NCI-H146 (cell line): ENCODE measurements at places on chromosomes 2 and 18.

DNA sequence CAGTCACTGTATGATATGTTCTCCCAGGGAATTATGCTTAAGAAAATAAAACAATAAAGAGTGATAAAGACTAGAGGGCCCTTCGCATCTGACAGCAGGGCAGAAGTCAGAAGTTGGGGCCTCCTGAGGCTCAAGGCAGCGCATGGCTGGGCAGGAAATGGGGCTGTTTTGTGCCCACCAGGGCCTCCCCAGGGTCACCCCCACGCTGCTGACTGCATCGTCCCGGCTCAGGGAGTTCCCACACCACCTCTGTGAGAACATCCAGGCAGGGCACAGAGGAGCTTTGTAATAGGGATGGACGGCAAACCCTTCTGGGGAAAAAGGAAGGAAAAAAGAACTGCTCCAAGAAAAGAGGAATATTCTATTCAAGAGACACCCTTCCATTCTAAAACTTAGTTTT, 41.2 kb downstream of the PAX3 start:
- DNase-seq: no peak

- peak; percentile 51 for DNase-seq
Observed at GRCh38 chr2:69309351-69310110, 77.5 kb downstream of the GFPT1 start.

DNA sequence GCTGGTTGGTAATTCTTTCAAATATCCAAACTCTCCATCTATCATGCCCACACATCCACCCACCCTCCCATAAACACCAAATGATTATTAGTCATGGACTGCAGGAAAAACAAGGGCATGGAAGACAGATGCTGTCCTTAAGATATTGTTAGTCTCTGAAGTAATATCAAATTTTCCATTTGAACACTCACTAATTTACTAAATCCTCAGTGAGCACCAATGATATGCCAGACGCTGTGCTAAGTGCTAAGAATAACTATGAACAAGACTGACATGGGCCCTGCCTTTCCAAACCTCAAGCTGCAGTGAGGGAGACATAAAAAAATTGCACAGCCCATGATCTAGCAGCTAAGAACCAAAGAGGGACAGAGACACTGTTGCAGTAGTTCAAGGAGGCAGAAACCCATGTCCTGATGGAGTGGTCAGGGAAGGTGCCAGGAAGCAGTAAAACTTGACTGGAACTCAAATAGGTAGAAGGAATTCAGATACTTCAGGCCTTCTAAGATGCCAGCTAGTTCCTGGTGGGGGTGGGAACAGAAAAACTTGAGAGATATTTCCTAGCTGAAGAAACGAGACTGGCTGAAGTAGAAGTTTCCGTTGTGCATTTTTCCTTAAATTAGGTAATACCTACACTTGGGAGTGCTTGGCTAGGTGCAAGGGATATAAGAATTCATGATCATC, 182.1 kb downstream of the OSR1 start:
- DNase-seq: no peak

GRCh38 chr2:68487773-68488355, 20.5 kb downstream of the APLF start:
- no peak for DNase-seq

DNA sequence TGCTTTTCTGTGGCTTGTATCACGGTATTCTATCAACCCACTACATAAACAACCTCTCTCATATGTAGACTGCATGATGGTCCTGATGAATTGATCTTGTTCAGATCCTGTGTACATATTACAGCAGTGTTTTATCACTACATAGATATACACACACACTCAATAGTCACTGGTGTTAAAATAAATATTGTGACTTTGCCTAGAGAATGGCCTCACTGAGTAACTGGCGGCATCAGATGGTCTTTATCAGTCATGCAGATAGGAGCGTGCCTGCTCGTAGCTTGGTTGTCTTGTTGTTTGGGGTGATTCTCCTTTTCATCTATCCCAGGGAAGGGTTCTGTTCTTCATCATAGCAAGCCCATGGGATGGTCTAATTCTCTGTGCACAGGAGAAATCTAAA, 18.4 kb upstream of the CTAGE1 start:
- no peak for DNase-seq

DNA sequence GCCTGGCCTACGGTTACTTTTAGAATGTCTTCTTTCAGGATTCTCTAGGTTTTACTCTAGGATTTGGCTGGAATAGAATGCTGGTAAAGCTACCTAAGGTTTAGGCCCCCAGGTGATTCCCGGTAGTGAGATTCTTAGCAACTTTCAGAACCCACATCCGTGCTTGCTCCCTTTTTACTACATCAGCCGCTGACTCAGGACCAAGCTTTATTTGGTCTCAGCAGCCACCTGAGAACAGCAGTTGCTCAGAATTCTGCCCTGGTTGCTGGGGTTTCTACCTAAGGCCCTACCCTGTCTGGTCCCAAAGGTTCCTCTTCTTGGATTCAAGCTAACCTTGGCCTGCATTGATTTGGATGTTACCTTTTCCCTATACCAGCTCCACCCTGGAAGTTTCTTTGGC, 36.1 kb upstream of the NDUFV2 start:
- no peak for DNase-seq

- no peak for DNase-seq
Observed at GRCh38 chr2:73250872-73251846, 17.1 kb downstream of the CCT7 start.

- DNase-seq: no peak
Observed at GRCh38 chr2:134261398-134262131, 7.7 kb downstream of the MGAT5 start.

DNA sequence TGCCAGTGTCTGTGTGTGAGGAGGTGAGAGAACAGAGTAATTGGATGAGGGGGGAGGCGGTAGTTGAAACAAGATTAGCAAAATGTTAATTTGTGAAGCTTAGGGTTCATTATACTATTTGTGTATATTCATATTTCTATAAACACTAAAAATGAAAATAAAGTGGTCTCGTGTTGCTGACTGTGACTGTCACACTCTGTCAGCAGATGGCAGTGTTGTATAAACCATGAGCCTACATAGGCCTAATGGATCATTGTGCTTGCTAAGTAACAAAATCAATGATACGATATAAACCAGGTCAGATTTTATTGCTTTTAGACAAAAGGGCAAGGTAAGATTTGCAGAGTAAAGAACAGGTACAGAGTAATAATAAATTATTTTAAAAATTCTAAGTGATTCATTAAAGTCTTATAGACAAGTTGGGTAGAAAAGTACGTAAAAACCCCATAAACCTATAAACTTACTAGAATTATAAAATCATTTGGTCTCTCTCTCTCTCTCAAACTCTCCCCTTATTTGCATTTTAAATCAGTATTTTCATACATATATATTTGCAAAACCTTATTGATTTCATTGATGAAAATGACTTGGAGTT, 182.7 kb downstream of the RPIA start:
- peak; percentile 40 for DNase-seq

DNA sequence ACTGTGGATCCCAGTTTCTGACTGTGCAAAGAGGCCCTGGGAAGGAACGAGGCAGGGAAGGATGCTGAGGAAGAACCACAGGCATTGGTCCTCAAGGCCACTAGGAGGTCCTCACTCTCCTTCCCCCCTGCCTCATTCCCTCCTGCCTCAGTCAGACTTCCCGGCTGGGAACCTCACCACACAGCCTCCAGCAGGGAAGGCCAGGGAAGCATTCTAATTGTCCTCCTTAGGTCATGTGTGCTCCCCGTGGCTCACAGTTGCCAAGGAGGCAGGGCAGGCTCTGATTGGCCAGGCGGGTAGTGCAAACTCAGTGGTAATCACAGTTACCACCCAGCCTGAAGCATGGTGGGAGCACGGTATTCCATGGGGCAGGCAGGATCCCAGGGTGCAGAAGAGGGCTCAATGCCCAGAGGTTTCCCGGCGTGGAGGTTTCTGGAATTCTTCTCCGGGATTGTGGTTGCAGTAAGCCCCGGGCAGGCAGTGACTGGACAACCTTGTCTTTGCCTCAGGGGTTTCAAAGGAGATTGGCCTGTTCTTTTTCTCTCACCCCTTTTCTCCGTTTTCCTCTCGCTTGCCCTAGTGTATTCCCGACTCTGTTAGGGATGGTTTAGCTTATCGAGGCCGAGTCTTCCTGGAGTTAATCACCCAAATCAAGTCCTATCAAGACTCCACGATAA, 27.1 kb downstream of the FER1L5 start:
- DNase-seq: no peak

- peak; percentile 69 for DNase-seq
Observed at GRCh38 chr2:130720528-130720927, 8.3 kb upstream of the GPR148 start.

DNA sequence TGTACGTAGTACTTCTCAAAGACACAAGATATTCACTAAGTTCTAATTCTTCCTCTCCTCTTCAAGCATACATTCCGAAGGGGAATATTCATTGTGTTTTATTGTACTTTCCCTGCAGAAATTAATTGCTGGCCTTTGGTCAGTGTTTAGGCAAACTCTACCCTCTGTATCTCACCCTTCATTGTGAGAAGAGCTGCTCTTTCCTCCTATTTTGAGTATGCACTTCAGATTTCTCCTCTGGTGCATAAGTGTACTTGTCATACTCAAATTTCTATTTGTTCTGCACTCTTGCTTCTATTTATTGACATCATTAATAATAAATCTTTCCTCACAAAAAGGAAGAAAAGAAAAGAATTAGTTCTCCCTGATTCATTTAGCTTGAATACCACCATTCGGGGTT, 485.4 kb upstream of the SLC8A1 start:
- no peak for DNase-seq

- DNase-seq: no peak
Observed at GRCh38 chr2:106537047-106537446, 49.9 kb downstream of the CD8B2 start.

DNA sequence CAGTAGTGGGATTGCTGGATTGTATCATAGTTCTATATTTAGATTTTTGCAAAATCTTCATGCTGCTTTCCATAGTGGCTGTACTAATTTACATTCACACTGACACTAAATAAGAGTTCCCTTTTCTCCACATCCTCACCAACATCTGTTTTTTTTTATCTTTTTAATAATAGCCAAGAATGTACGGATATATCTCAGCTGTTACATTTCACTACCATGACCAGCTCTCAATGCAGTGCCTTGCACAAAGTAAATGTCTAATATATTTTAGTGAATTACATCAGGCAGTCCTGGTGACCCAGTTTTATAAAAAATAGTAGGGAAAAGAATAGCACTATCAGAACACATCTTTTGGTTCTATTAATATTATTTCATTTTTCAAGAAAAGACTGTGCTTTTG, 161.8 kb downstream of the LNPK start:
- DNase-seq: no peak

GRCh38 chr2:190792956-190793888, 87.4 kb upstream of the GLS start:
- DNase-seq: peak; percentile 1

DNA sequence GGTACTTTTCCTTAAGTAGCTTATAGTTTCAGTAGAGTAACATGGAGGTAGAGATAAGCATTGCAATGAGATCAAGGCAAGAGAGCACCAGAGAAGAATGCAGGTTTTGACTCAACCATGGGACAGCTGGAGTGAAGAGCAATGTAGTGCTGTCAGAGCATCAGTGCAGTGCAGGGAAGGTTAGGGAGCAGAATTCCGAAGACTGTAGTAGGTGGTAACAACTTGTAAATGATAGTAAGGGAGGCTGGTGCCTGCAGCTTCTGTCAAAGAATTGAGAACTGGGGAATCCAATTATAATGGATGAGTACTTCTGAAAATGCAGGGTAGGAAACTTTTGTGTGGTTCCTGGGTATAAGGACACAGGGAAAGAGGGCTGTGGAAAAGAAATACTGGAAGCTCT, 183.2 kb downstream of the KCNS3 start:
- no peak for DNase-seq

- no peak for DNase-seq
Observed at GRCh38 chr2:237290261-237290660, 123.7 kb downstream of the COL6A3 start.

DNA sequence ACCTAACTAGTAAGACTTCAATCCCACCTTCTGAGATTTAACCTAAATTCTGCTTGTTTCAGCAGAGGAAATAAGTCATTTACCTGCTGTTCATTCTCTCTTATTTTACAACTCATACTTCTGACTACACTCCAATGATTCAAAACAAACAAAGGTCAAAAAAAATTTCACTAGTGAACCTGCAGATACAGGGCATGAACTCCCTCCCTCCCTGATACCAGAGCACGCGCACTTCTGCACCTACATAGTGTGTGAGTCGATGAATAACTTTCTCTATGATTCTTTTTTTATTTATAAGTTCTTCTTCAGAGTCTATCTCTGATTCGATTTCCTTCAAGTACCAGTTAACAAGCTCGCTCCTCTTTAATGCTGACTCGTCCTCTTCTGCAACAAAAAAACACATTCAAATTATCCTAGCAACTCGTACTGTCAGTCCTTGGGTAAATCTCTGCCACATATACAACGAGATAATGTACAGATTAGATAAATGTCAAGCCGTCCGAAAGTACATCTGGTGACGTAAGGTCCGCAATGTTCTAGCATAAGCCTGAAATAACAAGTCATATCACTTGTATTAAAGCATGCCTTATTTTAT, 7.4 kb upstream of the LCT start:
- DNase-seq: no peak
